ENCODE measurements at places on chromosomes 2 and 18.

GRCh38 chr2:231795525-231796327 is 9.5 kb downstream of the COPS7B start:
- DNase-seq, result no peak

DNA sequence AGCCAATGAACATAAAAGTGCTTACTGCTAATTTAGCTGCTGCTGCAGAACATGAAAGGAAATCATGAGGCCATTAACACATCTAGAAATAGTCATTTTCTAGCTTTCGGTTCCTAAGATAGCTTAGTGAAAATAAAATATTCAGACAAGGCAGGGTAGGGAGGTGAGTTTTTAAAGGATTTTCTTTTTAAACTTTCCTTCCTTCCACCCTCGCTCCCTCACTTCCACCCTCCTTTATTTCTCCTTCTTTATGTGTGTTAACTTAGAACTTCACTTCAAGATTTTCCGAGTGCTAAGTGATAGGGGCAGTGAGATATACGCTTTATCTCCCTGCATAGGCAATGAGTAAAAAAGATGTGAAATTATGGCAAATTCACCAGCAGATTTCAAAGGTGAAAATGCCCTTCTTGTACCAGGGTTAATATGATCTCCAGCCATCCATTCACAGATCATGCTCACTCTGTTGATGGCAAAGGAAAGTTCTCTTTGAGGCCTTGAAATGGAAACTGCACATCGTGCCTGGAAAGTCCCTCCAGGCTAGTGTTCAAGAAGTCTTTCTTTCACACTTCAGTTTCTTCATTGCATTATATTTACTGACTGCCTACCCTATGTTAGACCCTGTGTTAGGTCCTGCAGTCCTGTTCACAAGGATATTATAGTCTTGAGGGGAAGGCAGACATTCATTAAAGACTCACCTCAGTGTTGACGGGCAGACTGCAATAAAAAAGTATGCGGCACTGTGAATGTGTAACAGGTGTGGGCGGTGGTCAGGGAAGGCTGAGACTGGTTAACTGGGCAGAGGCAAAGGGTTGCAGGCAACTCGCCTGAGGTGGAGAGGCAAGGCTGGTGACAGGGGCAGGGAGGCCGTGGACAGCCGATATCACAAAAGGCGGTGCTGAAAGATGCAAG is 200.8 kb downstream of the PLCL1 start:
- DNase-seq, result no peak

DNA sequence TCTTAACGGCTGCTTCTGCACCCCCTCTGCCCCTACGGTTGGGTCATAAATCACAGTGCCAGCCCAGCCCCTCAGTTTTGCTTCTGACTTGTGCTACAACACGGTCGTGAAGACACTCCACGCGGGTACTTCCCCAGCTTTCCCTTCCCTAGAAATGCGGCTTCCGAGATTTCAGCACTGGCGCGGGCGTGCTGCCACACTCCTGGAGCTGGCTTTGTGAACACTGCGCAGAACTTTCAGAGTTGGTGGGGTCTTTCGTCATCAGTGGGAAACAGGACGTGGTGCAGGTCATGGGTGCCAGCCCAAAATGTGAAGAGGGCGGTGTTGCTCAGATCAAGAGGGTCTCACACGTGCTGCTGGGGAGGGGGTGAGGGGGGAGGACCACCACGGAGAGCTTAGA is 733.0 kb upstream of the SALL3 start:
- DNase-seq, result no peak

DNA sequence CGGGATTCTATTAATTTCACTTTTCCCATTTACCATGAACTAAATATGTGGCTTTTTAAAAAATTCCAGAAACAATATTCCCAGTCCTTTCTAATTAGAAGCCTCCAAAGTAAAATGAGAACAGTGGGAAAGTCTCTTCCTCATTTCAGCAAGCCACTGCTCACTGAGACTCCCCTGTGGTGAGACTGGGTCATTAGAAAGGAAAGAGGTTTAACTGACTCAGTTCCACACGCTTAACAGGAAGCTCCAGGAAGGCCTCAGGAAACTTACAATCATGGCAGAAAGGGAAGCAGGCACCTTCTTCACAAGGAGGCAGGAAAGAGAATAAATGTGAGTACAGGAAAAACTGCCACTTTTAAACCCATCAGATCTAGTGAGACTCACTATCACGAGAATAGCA is 258.9 kb upstream of the CHAC2 start:
- no peak for DNase-seq

DNA sequence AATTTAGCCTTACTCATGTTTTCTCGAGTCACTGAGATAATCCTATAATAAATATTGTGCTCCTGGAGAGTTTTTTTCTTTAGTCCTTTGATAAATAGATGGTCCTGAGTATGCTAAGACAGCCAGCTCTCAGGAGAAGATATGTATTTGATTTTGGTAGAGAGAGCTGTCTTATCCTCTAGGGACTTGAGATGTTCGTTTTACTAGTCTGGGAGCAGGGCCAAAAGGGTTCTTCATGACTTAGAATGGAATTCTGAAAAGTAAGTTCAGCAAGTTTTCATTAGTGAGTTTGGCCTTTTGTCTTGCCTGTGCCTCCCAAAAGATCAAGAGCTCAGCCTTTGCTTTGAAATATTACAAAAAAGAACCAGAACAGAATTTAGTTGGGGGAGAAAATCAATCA is 246.7 kb downstream of the BABAM2 start:
- no peak for DNase-seq

GRCh38 chr2:44954447-44954888 is 13.0 kb downstream of the SIX3 start:
- DNase-seq, result no peak

- DNase-seq, result no peak
Observed at GRCh38 chr2:128313931-128314347, 4.7 kb downstream of the HS6ST1 start.

DNA sequence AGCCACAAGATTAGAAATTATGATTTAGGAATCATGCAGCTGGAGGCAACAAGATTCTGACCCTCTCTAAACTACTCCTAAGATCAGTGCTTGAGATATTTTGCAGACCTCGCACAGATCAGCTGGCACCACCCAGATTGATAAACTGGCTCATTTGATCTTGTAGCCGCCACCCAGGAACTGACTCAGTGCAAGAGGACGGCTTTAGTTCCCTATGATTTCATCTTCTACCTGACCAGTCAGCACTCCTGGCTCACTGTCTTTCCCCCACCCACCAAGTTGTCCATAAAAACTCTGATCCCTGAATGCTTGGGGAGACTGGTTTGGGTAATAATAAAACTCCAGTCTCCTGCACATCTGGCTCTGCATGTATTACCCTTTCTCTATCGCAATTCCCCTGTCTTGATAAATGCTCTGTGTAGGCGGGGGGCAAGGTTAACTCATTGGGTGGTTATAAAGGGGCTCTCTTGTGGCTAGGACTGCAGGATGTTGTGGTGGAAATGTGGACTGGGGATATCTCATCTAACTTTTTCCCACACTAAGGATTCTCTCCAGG is 96.1 kb downstream of the ARL6IP6 start:
- no peak for DNase-seq

Data from C1 segment of cervical spinal cord (tissue), 14 donors.